ENCODE measurements at places on chromosomes 11 and 22.
A peak's percentile ranks its signal among the peaks of the same experiment; 100 is the strongest.

- no peak overlapping the region for H3K4me3 ChIP-seq
- H3K27ac ChIP-seq = no peak overlapping the region
- no peaks in the 10 kb centered on the region for H3K36me3 ChIP-seq
- DNase-seq = no peak
Observed at GRCh38 chr11:63736864-63737263, 31.7 kb downstream of the ZFTA start.

GRCh38 chr11:26557666-26558065 lies 14.4 kb downstream of the MUC15 start:
- H3K36me3 ChIP-seq = no peaks in the 10 kb centered on the region
- H3K27me3 ChIP-seq = no peaks in the 10 kb centered on the region
- H3K4me1 ChIP-seq = no peaks in the 10 kb centered on the region
- DNase-seq = no peak
- H3K27ac ChIP-seq = no peak overlapping the region

DNA sequence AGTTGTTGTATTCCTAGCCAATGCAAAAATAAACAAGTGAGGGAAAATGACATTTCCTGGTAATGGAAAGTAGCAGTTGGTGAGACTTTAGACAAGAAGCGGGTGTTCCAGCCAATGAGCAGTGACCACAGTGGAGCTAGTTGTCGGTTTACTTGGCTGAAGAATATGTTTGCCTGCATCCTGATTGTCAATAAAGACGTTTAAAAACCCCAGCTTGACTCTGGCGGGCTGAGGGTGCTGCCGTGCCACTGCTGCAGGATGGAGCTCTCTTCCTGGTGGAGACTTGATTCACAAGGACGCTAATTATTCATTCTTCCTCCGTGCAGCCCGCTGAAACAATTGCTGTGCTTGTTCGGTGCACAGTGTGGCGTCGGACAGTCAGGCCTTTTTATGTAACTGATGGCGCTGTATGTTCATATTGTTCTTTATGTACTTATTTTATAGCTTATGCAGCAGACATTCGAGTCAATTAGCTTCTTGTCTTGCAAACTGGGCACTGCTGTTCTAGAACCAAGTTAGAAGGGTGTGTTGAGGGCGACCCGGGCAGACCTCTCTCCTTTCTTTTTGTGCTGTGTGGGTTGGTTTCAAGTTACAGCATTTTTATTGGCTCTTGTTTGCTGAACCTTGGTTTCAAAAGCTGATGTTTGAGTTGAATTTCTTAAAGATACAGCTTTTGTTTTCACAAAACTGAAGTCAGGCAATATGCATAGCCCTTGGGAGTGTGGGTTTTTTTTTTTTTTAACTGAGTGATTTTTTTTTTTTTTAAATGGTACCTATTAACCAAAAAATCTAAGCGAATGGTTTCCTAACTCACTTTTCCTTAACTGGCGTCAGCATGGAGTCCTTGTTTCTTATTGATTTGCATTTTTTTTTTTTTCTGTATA lies 153.9 kb downstream of the TEAD1 start:
- H3K27ac ChIP-seq = peak overlapping the region; percentile 43
- peak overlapping the region; percentile 58 for H3K4me3 ChIP-seq
- H3K27me3 ChIP-seq = no peaks in the 10 kb centered on the region
- H3K4me1 ChIP-seq = peaks cover 17% of the 10 kb centered on the region

DNA sequence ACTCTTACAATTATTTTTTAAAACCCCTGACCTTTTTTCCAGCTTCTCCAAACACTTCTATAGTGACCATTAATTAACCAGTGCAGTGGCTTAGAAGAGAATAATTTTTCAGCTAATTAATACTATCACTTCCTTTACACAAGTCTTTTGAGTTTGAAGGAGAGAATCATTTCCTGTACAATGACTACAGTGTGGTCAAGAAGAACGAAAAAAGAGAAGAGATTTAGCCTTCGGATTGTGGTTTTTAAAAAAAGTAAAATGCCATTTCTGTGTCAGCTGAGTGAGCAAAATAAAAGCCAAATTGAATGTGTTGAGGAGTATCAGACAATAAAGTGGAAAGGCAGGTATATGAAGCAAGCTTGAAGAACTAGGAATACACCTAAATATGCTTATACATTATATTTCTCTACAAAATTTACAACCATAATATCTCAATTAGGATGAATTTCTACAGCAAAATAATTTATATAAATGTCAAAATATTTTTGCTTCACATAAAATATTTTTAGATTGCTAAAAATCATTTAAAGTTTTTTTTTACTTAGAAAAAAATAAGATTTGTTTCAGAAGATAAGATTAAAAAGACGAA lies 1155.2 kb upstream of the CNTN5 start:
- no peaks in the 10 kb centered on the region for H3K27me3 ChIP-seq
- no peak overlapping the region for H3K4me3 ChIP-seq
- no peaks in the 10 kb centered on the region for H3K36me3 ChIP-seq
- no peak for DNase-seq

DNA sequence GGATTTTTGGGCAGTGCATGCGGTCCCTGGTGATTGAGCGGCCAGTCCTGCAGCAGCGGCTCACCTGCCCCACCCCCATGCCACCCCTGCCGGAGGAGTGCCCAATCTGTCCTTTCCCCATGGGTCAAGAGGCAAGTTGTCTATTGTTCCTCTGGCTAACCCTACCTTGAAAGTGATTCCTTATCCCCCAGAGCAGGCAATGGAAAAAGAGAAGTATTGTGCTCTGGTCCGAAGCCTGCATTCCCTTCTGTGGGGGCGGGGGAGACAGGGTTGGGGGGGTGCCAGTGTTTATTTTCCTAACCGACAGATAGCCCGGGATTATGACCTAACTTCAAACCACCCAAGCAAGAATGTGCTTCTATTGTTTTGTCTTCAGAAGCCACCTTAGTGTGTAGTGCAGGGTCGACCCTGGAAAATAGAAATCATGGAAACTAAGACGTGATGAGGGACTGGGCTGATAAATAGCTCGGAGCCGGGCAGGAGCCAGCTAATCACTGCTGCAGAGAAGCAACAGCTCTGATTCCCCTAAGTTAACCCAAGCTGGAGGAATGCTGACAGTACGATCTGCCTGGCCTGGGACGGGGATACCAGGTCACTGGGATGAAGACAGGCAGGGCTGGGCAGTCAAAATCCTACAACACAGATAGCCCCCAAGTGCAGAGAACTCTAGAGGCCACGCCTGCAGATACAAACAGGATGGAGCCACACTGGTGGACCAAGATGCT lies 38.7 kb upstream of the ATXN10 start:
- no peak overlapping the region for H3K4me3 ChIP-seq
- H3K4me1 ChIP-seq = no peaks in the 10 kb centered on the region
- H3K36me3 ChIP-seq = no peaks in the 10 kb centered on the region
- DNase-seq = peak; percentile 72
- no peak overlapping the region for H3K27ac ChIP-seq
- peaks cover 18% of the 10 kb centered on the region for H3K27me3 ChIP-seq

DNA sequence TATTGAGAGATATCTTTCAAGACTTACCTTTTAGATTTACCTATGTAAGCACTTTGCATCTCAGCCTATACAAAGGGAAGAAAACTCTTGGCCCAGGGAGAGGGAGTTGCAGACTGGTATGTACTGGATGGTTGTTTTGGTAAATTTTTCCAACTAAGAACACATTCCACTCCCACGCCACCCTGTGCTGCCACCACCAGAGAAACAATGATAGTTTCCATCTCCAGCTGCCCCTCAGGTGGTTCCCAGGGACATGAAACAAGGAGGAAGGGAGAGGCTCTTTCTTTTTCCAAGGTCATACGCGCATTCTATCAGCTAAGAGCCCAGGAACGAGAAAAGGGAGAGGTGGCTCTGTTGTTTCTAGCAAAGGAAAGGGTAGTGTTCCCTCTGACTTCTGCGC lies 34.4 kb downstream of the CCDC34 start:
- no peak overlapping the region for H3K27ac ChIP-seq
- H3K4me3 ChIP-seq = no peak overlapping the region
- H3K27me3 ChIP-seq = no peaks in the 10 kb centered on the region
- no peak for DNase-seq

GRCh38 chr22:24521791-24522245 lies 26.7 kb downstream of the UPB1 start:
- no peak overlapping the region for H3K4me3 ChIP-seq
- H3K27me3 ChIP-seq = no peaks in the 10 kb centered on the region
- peaks cover 4% of the 10 kb centered on the region for H3K4me1 ChIP-seq
- no peak overlapping the region for H3K27ac ChIP-seq
- H3K36me3 ChIP-seq = no peaks in the 10 kb centered on the region

DNA sequence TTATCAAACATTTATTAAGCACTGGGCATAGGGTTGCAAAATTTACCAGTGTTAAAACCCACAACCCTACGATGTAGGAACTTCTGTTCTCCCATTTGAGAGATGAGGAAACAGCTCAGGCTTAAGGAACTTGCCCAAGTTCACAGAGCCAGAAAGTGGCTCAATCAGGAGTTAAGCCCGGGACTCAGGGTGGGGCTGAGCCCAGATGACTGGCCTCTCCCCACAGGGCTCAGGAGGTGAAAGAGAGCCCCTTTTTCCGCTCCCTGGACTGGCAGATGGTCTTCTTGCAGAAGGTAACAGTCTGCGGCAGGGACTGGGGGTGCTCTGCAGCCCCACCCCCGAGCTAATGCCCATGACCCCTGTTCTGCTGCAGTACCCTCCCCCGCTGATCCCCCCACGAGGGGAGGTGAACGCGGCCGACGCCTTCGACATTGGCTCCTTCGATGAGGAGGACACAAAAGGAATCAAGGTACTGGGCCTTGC lies 5.6 kb upstream of the ANKRD13D start:
- peaks cover 43% of the 10 kb centered on the region for H3K36me3 ChIP-seq
- H3K4me3 ChIP-seq = no peak overlapping the region
- no peak for DNase-seq
- no peaks in the 10 kb centered on the region for H3K27me3 ChIP-seq
- no peak overlapping the region for H3K27ac ChIP-seq

DNA sequence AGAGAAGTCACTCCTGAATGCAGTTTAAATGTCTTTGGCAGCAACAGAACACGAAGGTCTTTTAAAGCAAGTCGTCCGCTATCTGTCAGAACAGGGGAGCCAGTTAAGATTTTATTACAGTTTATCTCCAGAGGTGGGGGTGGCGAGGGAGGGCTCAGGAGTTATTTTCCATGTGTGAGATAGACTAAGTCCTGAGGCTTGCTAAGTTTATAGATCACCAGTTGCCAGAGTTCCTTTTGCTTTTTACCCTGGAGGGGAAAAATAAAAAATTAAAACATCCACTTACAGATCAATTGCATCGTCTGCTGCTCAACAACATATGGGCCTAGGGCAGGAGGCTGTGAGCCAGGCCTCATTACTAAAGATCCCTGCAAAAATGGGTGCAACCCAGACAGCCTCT lies 90.7 kb downstream of the SNX19 start:
- H3K27ac ChIP-seq = no peak overlapping the region
- H3K4me3 ChIP-seq = no peak overlapping the region
- H3K36me3 ChIP-seq = no peaks in the 10 kb centered on the region
- peaks cover 16% of the 10 kb centered on the region for H3K4me1 ChIP-seq
- H3K27me3 ChIP-seq = no peaks in the 10 kb centered on the region

DNA sequence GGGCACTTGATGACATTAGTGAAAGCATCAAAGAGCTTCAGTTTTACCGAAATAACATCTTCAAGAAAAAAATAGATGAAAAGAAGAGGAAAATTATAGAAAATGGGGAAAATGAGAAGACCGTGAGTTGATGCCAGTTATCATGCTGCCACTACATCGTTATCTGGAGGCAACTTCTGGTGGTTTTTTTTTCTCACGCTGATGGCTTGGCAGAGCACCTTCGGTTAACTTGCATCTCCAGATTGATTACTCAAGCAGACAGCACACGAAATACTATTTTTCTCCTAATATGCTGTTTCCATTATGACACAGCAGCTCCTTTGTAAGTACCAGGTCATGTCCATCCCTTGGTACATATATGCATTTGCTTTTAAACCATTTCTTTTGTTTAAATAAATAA lies 10.6 kb downstream of the REXO2 start:
- H3K27ac ChIP-seq = no peak overlapping the region
- H3K36me3 ChIP-seq = peaks cover 8% of the 10 kb centered on the region
- H3K27me3 ChIP-seq = no peaks in the 10 kb centered on the region
- H3K4me3 ChIP-seq = no peak overlapping the region

GRCh38 chr11:12543596-12544415 lies 130.4 kb upstream of the TEAD1 start:
- H3K4me3 ChIP-seq = no peak overlapping the region
- no peak for DNase-seq
- H3K27ac ChIP-seq = no peak overlapping the region
- H3K27me3 ChIP-seq = no peaks in the 10 kb centered on the region

DNA sequence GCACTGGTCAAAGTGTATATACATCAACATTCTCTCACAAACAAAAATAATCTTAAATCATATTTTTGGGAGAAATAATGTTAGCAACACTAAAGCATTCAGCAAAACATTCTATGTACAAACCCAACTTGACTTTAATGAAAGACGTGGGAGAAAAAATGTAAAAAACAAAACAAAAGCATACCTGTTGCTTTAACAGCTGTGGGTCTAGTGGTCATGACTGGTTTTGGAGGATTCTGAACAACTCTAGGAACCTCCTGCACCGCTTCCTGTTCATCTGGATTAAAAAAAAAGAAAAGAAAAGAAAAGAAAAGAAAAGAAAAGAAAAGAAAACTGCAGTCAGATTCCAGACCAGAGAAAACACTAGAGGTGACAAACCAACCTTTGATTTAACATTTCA lies 2.1 kb downstream of the FNBP4 start:
- no peak for DNase-seq
- no peak overlapping the region for H3K27ac ChIP-seq
- no peaks in the 10 kb centered on the region for H3K27me3 ChIP-seq
- peaks cover 11% of the 10 kb centered on the region for H3K36me3 ChIP-seq

GRCh38 chr22:42279425-42280020 lies 9.1 kb upstream of the TCF20 start:
- H3K27me3 ChIP-seq = peaks cover 33% of the 10 kb centered on the region
- no peak overlapping the region for H3K27ac ChIP-seq
- no peaks in the 10 kb centered on the region for H3K4me1 ChIP-seq
- no peaks in the 10 kb centered on the region for H3K36me3 ChIP-seq
- DNase-seq = no peak

All from fibroblast of lung (primary cell).